HS-5 (cell line): ENCODE measurements at places on chromosomes 4 and X.
A peak's percentile ranks its signal among the peaks of the same experiment; 100 is the strongest.

DNA sequence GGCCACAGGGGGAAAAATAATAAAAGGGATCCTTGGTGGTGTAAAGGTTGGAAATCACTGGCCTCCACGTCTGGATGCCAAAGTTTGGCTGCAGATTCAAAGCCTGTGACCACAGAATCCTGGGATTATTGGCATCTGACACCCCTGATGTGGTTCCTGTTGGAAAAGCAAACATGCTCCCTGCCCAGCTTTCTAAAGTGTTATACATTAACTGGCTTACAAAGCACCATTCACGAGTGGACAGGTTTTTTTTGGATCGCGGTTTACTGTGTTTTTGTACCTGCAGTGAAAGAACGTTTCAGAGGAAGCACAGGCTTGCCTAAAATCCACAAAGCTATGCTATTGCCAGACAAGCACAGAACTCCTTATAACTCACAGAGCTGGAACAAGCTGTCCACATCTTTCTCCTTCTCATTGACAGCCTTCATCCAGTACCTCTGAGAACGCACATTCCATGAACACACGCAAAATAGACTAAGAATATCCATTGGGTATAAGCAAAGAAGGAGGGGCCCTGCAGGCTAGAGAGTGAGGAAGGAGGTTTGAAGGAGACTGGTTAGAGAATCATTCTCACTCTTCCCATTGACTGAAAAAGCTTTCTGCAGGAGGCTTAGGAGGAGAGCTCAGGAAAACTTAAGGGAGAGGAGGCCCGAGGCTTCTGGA, 14.5 kb upstream of the CAPN6 start:
- DNase-seq = no peak

- no peak for DNase-seq
Observed at GRCh38 chr4:153318696-153319320, 25.7 kb upstream of the MND1 start.

- no peak for DNase-seq
Observed at GRCh38 chr4:56241500-56241899, 145.8 kb downstream of the AASDH start.

DNA sequence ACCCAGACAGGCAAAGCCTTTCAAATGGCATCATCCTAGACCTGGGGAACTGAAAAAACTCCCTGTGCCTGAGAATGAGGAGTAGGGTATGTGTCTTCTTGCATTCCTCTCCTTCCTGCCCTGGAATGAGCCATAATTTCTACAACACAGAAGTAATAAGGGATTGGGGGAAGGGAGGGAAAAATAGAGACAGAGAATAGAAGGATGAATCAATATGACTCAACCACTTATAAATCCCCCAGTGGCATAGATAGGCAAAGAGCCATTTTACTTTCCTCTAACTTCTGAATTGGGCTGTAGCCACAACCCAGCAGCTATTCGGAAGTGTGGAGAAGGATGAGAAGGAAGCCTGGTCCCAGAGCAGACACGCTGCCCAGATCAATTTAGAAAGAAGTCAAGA, 99.9 kb downstream of the NHS start:
- DNase-seq = peak; percentile 49

GRCh38 chr4:184647266-184648053, 1.8 kb downstream of the CASP3 start:
- no peak for DNase-seq

GRCh38 chr4:4625488-4625887, 83.6 kb upstream of the STX18 start:
- no peak for DNase-seq

DNA sequence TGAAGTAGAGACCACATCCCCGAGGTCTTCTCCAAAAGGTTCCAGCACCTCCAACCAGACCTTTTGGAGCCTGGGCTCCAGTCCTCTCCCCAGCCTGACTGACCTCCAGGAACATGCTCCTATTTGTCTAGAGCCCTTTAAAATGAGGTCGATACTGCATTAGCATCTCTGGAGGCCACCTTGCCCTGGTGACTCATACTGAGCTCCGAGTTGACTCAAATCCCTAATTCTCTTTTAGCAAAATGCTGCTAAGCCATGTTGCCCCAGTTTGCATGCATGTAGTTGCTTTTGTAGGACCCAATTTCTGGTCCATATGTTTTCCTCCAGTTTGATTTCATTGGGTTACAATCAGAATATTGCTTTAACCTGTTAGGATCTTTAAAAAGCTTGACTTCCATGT, 43.5 kb upstream of the CITED1 start:
- DNase-seq = no peak

GRCh38 chrX:111349934-111350333, 62.1 kb downstream of the DCX start:
- DNase-seq = no peak

GRCh38 chr4:84224522-84224921, 274.6 kb downstream of the NKX6-1 start:
- no peak for DNase-seq

DNA sequence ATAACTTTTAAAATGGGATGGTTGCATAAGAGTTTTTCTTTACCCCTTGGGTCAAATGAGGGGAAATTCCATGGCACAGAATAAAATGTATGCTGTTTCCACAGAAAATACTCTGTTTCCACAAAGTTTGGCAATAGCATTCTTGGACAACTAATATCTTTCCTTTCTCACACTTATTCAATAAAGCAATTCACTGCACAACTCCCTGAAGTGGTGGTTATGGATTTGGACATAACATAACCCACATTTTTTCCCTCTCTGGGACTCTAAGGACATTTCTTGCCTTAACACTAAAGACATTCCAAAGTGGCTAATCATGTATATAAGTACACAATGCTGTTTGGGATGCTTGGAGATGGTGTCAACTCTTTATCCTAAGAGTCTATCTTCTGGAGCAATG, 51.7 kb upstream of the GPM6B start:
- peak; percentile 49 for DNase-seq

DNA sequence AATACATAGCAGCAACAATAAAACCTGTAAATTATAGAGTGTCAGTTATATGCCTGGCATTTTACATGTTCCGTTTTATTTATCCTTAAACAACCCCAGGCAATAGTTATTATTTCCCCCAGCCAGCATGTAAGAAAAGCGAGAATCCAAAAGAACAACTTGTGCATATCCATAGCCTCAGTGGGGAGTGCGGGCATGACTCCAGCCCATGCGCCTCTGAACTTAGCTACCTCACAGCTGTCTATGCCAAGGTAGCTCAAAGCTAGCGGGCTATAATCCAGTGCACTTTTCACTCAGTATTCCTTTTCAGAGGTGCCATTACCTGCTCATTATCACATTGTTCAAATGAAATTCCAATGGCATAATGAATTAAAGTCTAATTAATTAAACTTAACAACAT, 257.3 kb upstream of the EDNRA start:
- no peak for DNase-seq

GRCh38 chr4:15714141-15714540, 11.3 kb downstream of the BST1 start:
- DNase-seq = no peak

GRCh38 chr4:8832113-8832915, 39.3 kb downstream of the HMX1 start:
- no peak for DNase-seq

DNA sequence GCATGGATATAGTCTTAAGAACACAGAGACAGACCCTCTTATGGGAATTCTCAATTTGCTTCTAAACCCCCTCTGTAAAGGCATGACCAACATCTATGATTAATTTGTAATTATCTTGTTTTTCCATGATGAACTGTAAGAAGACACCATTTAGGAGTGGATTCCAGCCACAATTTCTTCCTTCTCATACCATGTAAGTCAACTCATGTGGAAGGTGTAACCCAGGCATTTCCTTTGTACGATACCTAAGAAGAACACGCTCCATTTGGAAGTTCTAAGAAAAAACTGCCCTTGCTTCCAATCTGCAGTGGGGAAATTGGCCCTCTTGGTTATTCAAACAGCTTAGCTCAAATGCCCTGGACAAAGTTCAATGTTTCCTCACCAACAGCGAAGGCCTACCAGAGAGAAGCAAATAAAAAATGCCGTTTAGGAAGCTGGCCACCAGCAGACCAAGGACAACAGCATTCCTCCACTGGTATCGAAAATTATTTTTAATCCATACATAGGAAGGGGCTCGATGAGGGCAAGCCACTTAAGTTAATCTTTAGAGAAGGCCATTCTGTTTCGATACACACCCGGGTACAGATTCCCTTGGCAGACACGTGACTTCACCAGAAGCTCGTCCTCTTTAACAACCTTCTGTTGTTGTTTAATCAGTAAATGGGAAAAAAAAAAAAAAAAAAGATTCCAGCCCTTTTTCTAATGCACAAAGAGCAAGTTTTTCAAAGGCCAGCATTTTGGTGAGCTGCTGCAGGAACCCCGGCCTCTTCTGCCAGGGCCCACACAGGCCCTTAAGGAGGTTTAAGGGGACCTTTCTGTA, 2.6 kb downstream of the DHRSX start:
- no peak for DNase-seq

DNA sequence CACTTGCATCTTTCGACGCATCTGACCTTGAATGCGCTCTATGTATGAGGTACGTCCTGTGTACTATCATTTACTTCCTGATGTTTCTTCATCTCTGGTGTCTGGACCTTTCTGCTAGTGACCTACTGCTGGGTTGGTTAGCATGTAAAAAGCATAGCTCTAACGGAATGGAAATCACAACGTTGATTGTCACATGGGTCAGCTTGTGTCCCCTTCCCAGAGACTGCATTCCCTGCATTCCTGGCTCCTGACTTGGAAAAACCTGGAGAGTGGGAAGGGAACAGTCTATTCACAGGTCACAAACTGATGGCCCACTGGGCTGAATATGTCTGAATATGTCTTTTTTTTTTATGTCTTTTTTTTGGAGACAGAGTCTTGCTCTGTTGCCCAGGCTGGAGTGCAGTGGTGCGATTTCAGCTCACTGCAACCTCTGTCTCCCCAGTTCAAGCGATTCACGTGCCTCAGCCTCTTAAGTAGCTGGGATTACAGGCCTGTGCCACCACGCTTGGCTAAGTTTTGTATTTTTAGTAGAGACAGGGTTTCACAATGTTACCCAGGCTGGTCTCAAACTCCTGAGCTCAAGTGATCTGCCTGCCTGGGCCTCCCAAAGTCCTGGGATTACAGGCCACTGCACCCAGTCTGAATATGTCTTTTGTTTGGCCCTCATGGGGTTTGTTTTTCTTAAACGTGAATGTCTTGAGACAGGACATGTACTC, 16.3 kb downstream of the LONRF3 start:
- no peak for DNase-seq

- DNase-seq = no peak
Observed at GRCh38 chr4:120446051-120446567, 379.5 kb upstream of the MAD2L1 start.

DNA sequence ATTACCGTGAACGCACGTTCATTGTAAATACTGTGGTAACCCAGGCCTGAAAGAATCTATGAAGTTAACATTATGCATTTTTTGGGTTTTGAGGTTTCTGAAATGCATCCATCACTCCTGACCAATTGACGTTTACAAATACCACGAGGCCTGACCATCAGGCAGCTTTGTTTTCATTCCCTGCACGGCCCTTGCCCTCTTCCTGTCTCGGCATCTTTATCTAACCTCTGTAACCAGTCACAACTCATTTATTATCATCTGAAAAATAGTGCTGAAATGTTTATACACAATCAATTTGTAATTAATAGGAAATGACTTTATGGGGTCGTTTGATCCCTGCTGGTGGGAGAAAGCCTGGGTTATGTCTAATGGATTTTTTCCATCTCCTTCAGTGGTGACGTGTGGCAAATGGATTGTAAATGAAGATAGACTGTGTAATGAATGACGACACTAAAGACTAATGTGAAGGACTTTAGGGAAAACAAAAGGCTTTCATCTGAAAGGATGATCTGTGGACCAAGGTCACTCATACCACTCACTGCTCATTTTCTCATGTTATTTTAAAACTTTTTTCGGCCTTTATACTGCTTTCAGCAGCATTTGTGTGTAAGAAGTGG, 102.7 kb upstream of the SORBS2 start:
- DNase-seq = no peak

GRCh38 chr4:151771664-151772063, 10.9 kb upstream of the GATB start:
- no peak for DNase-seq

- no peak for DNase-seq
Observed at GRCh38 chr4:113288696-113289095, 239.2 kb downstream of the ANK2 start.

DNA sequence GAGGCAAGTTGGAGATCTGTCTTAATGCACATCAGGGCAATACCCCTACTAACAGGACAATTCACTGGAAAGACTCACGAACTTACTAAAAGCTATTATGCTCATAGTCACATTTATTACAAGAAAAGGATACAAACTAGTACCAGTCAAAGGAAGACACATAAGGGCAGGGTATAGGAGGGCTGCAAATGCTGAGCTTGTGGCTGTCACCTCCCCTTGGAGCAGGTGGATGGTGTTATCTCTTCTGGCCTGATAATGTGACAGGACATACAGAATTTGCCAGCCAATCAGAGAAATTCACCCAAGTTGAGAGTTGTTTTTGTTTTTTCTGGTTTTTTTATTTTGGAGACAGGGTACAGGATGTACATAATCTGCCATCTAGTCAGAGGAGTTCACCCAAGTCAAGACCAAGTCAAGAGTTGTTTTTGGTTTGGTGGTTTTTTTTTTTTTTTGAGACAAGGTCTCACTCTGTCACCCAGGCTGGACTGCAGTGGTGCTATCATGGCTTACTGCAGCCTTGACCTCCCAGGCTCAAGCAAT, 8.8 kb downstream of the HERC5 start:
- no peak for DNase-seq

GRCh38 chr4:186326391-186326790, 60.4 kb downstream of the F11 start:
- no peak for DNase-seq

GRCh38 chrX:75074475-75074874, 81.6 kb downstream of the ABCB7 start:
- no peak for DNase-seq

DNA sequence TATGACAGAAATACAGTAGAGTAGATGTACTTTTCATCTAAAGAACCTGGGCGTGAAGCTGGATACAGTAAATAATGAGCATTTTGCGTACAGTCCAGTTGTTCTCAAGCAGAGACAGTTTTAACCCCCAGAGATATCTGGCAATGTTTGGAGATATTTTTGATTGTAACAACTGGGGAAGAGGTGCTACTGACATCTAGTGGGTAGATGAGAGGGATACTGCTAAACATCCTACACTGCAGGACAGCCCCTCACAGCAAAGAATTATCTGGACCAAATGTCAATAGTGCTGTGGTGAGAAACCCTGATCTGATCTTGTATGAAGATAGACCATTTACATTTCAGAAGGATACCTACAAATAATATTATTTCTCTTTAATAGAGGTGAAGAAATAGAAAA, 200.2 kb upstream of the FAM47A start:
- DNase-seq = no peak

GRCh38 chr4:119750771-119751170, 122.2 kb upstream of the PDE5A start:
- no peak for DNase-seq

DNA sequence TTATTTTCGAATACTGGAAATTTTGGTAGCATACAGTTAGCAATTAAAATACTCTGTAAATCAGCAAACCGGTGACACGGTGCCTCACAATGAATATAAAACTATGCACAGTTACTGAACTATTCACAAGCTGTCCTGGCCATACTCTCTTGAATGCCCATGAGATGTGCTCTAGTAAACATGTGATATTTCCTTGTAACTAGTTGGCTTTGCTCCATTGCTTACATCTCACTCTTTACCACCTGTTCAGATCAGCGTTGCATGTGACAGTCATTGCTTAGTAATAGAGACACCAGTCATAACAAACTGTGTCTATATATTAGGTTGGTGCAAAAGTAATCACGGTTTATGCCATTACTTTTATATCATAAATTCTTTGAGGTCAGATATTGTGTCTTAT, 897.9 kb upstream of the FTHL17 start:
- no peak for DNase-seq

- peak; percentile 77 for DNase-seq
Observed at GRCh38 chrX:119228512-119229252, 7.4 kb upstream of the PGRMC1 start.
